T-cell (primary cell): ENCODE measurements at places on chromosomes 12 and 14.

DNA sequence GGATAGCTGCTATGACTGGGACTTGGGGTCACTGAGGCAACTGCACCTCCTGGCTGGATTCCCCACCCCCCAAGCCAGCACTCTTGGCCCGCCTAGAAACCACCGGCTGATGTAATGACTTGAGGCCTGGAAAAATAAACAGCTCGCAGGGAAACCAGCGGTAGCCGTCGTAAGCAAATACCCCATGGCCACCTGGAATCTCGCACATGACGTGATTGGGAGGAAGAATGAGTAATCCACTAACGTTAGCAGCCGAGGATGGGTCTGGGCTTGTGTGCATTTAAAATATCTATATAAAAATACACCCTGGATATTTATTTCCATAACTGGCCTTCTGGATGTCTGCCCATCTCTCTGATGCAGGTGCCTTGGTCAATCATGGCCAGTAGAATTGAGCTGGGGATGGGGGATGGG lies 120.1 kb downstream of the SMOC1 start:
- no peak for DNase-seq

DNA sequence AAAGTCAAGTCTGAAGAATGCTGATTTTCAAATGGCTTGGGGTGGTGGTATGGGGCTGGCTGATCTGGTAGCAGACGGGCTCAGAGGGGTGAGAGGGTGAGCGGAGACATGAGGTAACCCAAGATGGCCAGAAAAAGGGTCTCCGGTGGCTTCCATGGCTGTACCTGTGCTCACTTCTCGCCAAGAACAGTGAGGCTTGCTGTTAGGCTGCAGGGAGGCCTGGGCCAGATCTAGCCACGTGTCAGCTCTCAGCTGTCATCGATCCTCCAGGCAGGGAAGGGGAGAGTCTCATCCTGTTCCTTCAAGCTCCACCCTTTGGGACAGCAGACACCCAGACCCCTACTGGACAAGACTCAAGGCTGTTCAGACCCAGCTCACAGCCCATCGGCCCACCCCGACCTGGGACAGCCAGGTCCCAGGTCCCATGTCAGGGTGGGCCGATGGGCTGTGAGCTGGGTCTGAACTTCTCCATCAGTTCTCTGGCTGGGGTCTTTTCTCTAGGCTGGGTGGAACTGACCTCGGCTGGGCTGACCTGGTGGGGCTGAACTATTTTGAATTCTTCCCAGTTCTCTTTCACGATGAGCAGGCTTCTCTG lies 9.0 kb downstream of the LRTM2 start:
- DNase-seq = no peak

GRCh38 chr12:15851919-15852318 lies 30.3 kb upstream of the STRAP start:
- DNase-seq = no peak

GRCh38 chr12:19482036-19482435 lies 42.7 kb downstream of the AEBP2 start:
- no peak for DNase-seq

GRCh38 chr12:103824845-103825244 lies 16.2 kb downstream of the NT5DC3 start:
- no peak for DNase-seq

GRCh38 chr12:53675701-53676607 lies at the start of gene ATP5MC2:
TSS of gene ATP5MC2 (minus strand) at chr12:53676083. CDS start at chr12:53672614, 3,469 bp downstream.
- DNase-seq = peak; percentile 97

DNA sequence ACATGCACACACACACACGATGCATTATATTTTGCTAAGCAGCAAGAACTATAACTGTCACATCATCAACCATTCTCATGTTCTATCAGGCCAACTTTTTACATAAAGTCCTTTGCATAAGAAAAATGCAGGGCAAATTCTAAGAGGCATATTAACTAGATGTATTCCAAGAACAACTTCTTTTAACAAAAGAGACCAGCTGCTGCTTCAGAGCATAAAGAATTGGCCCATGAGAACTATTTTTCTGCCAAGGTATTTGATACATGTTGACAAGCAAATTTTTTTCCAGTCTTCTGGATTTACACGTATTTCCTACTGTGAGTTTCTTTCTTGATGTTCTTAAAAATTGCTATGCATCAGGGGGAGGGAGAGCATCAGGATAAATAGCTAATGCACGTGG lies 27.2 kb downstream of the GLT8D2 start:
- no peak for DNase-seq

DNA sequence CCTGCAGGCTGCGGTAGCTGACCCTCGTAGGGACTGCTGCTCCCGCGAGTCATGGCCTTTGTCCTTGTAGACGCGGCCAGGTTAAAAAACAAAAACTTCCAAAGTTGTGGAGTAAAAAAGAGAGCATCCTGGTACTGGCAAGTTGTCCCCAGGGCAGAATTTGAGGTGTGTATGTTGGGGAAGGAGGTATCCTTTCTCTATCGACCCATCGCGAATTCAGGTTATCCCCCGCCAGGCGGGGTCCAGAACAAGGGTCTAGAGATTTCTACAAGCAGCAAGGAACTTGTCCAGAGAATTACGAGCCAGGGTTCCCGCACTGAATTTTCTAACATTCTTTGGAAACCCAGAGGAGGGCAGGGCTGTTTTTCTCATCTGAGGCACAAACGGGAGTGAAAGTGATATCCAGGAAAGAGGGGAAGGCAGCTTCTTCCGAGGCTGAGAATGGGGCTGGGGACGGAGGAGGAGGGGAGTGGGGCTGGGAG lies 16.3 kb downstream of the TBX3 start:
- no peak for DNase-seq

GRCh38 chr14:77141214-77142004 lies at the start of gene ZDHHC22:
TSS of gene ZDHHC22 (minus strand) at chr14:77141791. CDS start at chr14:77139738, 2,053 bp downstream.
- DNase-seq = no peak

- DNase-seq = no peak
Observed at GRCh38 chr12:12079291-12079690, 8.6 kb downstream of the BCL2L14 start.

GRCh38 chr12:10558789-10559188 lies 53.1 kb downstream of the EIF2S3B start:
- DNase-seq = no peak

DNA sequence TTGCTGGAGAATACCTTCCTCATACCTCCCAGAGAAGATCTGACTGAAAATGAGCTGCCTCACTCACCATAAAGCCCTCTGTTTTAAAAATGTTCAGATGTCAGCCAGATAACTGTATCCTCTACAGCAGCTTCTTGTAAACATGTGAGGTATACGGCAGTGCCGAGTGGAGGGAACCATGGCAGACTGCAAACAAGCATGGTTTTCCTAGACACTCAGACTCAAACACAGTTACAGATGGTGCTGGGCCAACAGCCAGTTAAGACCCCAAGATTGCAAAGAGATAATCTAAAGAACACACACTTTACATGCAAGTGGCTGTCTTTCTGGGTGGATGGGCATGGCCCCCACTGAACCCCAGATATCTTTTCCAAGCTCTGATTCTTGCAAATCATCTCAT lies 16.6 kb upstream of the CCDC177 start:
- DNase-seq = no peak

GRCh38 chr12:56241424-56242303 lies 11.8 kb downstream of the SLC39A5 start:
- DNase-seq = no peak

GRCh38 chr14:99177886-99178835 lies 93.8 kb downstream of the BCL11B start:
- DNase-seq = no peak

DNA sequence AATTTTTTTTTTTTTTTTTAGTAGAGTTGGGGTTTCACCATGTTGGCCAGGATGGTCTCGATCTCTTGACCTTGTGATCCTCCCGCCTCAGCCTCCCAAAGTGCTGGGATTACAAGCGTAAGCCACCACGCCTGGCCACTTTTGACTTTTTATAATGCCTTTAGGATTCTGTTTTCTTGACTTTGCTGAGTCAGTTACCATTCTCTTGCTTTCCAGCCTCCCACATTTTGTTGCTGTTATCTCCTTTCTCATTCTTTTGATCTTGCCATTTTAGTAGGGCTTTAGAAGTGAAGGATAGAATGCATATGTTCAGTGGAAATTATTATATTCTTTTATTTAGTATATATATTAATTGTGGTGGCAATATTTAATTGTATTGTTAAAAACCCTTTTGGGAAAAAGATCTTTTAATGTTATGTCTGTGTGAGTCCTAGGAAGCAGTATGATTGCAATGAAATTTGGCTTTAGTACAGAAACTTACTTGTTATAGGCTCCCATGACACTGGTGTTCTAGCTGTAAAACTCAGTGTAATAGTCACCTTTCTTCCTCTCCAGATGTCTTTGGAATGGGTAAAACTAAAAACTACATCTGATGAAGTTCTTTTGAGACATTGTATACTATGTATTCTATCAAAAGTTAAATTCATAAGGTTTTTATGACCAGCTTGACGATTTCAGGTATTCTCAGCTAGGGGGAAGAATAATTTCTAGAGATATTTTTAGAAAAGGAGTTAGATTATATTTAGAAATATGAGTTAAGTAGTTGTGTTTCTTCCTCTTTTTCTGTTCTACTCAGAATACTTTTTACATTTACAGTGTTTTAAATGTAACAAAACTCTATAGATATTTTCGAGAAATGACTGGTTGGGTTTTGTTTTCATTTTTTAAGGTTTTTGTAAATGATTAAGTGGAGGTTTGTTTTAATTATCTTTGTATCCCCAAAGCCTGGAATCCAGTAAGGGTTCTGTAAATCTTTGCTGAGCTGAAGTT lies 74.7 kb downstream of the APAF1 start:
- no peak for DNase-seq

- no peak for DNase-seq
Observed at GRCh38 chr12:101793401-101793800, 37.4 kb downstream of the GNPTAB start.

GRCh38 chr12:80100591-80100990 lies 1.3 kb downstream of the OTOGL start:
- DNase-seq = no peak

DNA sequence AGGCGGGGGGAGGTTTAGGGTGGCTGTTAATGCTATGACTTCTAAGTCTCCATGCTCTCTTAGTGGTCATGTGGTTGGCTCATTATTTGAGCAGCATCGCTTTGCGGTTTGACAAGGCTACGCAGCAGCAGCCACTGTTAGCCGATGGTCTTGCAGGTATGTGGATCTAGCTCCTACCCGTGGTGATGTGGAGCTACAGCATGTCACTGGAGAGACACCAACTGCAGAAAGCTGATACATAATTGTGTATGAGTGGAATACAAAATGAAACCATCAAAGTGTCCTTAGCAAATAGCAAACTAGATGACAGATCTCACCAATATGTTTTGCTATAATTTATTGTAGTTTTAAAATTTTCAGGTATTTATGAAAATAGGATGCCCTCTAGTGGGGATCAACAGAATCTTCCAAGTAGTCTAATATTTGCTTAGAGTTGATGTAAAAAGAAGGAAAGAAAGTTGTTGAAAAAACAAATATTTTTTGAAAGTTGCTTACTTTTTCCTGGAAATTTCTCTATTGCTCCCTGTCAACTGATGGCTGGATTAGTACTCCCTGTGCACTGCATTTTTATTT lies 94.9 kb downstream of the NAV3 start:
- DNase-seq = no peak

GRCh38 chr14:58270628-58271027 lies 26.0 kb downstream of the PSMA3 start:
- no peak for DNase-seq

GRCh38 chr12:102504280-102504679 lies 23.9 kb upstream of the IGF1 start:
- DNase-seq = no peak

DNA sequence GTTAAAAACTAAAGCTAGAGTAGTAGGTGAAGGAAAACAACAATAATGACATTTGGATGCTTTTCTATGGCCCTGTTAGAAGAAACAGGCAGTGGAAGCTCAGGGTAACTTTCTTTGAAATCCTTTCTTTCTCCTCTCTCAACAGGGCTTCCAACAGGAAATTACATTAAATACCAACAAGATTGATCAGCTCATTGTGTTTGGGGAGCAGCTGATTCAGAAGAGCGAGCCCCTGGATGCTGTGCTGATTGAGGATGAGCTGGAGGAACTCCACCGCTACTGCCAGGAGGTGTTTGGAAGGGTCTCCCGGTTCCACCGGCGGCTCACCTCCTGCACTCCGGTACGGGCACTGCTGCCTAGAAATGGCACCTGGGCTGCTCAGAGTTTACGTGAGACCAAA lies 81.5 kb downstream of the ESR2 start:
- no peak for DNase-seq

DNA sequence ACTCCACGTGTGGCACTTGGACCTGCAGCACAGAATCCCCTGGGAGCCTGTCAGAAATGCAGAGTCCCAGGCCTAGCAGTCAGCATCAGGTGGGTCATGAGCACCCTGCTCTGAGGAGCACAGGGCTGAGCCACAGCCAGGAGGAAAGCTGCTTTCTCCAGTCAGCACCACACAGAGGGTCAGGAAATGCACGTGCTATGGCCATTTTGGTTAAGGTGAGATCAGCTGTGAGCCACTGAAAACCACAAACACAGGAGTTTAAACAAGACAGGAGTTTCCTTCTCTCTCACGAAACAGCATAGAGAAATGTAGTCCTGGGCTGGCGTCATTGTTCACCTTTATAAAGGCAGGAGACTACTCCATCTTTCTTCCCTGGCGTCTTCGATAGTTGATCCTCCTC lies 204.5 kb upstream of the SFSWAP start:
- DNase-seq = no peak

DNA sequence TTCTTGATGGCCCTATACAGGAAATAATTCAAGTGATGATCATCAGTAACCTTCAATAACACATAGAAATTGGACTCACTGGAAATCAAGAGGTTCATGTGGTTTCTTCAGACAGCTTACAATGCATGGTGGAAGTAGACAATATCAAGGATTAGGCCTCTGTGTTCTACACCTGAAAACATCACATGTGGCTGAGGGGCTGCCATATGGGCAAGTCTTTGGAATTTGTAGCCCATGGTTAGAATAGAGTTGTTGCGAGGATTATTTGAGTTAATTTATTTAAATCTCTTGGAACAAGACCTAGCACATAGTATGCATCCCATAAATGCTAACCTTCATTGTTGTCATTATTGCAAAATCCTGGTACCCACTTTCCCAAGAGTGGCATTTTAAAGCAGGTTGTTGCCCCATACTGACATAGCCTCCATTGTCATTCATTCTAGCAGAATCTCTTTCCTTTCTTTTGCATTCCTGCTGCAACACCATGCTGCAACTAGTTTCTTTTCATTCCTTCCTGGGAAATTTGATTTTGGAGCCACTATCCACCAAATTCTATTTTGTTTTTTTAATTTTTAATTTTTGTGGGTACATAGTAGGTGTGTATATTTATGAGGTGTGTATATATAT lies 352.7 kb upstream of the NAV3 start:
- no peak for DNase-seq
